Glutamatergic neuron (in vitro differentiated cells): ENCODE measurements at places on chromosomes 16 and 17.
A peak's percentile ranks its signal among the peaks of the same experiment; 100 is the strongest.

DNA sequence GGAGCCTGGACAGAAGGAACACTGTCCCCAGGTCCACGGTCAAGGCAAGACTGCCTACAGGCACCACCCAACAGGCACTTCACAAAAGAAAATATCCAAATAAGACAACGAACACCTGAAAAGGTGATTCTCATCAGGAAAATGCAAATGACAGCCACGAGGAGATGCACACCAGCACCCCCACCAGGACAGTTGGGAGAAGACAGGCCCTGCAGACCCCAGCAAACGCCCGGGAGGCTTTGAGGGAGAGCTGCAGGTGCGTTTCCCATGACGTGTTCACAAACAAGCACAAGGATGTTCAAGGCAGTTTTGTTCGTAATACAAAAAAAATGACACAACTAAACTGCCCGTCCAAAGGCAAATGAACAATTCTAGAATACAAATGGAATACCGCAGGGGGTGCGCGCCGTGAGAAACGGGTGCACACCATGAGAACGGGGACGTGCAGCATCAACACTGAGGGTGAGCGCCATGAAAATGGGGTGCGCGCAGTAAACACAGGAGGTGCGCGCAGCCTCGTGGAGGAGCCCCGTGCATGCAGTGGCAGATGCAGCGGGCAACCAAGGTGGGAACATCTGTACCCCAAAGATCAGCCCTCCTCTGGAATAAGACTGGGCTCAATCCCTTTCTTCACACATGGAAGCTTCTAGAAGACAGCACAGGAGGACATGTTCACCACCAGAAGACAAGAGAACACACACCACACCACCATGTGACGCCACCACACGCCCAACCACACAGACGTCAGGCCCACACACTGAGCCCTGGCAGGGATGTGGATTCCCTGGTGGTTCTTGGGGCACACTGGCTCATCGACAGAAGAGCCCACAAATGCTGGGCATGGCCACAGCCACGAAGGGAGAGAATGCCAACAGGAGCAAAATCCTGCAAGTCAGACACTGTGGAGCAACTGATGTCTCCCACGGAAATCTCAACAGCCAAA, 91.2 kb downstream of the ZNF778 start:
- peak; percentile 56 for DNase-seq

DNA sequence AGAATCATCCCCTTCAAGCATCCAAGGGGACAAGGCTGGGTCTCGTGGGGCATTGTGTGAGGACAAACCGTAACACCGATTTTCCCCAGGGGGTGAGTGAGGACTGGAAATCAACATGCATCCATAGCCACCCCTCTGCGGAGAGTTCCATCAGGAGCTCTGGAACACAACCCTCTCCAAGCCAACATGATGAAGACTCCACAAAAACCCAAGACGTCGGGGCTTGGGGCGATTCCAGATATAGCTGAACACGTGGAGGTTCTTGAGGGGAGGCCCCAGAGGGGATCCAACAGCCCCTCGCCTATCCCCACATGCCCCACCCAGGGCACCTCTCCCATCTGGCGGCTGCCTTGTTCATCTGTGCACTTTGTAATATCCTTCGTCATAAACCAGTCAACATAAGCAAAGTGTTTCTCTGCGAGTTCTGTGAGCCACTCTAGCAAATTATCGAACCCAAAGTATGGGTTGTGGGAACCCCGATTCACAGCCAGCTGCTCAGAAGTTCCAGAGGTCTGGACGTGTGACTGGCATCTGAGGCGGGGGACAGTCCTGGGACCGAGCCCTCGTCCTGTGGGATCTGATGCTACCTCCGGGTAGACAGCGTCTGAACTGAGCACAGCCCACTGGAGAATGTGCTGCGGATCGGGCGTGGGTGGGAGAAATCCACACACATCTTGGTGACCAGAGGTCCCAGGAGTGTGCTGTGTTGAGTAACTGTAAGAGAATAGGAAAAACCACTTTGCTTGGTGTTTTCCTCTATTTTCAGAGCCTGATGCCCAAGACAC, 55.5 kb downstream of the RPH3AL start:
- no peak for DNase-seq

DNA sequence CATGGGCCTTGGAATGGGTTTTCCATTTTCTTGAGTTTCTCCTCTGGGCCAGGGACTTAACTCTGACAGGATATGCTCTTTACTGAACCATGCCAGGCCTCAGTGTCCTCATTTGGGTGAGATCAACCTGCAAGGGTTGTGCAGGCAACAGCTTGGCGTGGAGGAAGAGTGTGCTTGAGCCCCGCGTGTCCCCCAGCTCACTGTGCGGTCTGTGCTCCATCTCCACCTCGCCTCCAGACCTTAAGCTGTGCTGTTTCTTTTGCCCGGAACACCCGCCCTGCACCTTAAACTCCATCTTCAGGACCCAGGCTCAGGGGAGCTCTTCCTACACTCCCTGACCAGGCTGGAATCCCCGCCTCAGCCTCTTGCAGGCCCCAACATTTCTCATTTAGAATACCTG, 9.7 kb downstream of the RUSF1 start:
- DNase-seq, result no peak

- no peak for DNase-seq
Observed at GRCh38 chr17:80826955-80827645, 164.5 kb upstream of the CHMP6 start.

- DNase-seq, result no peak
Observed at GRCh38 chr17:81428516-81428915, 33.3 kb downstream of the BAHCC1 start.

DNA sequence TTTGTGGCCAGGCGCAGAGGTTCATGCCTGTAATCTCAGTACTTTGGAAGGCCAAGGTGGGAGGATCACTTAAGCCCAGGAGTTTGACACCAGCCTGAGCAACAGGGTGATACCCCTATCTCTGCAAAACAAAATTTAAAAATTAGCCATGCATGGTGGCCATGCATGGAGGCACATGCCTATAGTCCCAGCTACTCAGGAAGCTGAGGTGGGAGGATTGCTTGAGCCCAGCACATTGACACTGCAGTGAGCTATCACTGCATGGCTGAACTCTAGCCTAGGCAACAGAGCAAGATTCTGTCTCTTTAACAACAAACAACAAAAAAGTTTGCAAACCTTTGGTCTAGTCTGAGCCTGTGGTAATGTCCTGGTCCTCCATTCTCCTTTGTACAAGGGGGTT, 69.2 kb upstream of the CNEP1R1 start:
- no peak for DNase-seq

GRCh38 chr17:35895636-35896587, 15.8 kb upstream of the CCL5 start:
- DNase-seq, result no peak

DNA sequence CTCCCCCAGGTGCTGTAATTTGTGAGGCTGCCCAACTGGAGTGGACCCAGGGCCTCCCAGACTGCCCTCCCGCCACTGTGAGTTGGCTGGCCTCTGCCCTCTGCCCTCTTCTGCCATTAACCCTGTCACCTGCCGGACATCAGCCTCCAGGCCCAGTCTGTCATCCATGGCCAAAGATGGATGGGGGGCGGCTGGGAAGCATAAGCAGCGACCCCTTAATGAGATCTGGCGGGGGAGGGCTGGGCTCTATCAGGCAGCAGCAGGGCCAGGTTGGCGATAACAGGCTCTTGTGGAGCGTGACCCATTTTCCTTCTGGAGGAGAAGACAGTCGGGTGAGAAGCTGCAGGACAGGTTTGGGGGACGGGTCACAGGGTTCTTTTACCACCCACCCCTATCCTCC, 25.3 kb downstream of the CDK5RAP3 start:
- DNase-seq, result no peak

DNA sequence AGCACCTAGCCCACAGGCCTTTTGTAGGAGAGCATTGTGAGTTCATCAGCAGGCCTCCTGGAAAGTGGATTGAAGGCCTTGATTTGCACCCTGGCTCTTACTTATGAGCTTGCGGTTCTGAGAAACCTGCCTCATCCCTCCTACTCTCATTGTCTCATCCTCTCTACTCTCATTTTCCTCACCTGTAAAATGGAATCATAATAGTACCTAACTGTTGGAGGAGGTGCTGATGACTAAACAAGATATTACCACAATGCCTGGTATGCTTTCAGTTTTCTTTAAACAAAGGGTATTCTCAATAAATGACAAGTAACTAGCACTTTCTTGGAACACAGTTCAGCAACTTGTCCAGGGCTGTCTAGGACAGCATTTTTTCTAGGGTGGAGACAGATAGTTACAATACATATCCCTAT, 243.1 kb upstream of the MAF start:
- no peak for DNase-seq

DNA sequence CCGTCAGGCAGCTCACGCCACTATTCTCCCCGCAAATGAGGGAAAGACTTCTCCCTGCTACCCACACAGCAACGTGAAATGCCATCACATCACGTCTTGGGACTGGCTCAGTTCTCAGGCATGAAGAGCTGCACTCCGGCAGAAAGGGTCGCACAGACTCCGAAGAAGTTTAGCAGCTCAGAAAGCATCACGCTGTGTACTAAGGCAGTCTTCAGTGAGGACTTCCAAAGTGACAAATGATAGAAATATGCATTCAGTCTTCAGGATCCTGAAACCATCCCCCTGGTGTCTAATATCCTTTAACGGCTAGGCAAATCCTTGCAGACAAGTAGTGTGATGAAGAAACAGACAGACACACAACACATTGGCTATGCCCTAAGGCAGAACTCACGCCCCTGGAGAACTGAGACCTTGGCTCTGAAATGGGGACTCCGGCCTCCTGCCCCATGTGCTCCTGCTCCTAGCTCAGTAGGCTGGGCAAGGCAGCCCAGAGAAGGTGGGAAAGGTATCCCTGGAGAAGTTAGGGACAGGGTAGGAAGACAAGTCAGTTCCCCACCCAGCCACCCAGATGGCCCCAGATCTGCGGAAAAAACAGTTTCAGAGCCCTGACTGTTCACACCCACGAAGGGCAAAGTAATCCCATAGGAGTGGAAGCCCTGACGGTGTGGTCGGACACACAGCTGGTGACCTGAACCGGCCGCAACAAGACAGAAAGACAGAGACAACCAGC, 1.6 kb downstream of the XYLT1 start:
- peak; percentile 24 for DNase-seq

DNA sequence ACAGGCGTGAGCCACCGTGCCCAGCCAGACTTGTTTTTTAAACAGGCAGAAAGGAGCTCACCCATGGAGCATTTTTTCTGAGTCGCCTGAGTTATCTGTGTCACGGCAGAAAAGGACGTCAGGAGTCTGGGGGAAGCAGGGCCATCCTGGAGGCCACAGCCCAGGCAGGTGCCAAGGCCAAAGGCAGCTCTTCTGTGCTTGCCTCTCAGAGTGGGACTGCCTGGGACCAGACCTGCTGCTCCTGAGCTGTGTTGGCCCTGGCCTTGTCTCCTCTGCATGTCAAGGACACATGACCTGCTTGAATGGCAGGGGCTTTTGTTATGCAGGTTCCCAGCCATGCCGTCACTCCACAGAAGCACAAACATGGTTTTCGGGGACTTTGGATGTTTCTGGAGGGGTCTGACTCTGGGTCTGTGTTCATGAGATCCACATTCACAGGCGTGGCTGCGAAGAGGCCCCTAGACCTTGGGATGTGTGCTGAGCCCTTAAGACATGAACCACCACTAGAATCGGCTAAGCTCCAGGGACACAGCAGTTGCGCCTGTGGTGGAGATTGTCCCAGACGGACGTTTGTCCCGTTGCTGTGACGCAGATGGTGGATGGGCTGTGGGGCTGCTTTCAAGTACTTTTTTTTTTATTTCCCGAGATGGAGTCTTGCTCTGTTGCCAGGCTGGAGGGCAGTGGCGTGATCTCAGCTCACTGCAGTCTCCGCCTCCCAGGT, 33.8 kb downstream of the FOXK2 start:
- DNase-seq, result no peak

GRCh38 chr16:73086108-73086507, 38.2 kb upstream of the ZFHX3 start:
- DNase-seq, result no peak

DNA sequence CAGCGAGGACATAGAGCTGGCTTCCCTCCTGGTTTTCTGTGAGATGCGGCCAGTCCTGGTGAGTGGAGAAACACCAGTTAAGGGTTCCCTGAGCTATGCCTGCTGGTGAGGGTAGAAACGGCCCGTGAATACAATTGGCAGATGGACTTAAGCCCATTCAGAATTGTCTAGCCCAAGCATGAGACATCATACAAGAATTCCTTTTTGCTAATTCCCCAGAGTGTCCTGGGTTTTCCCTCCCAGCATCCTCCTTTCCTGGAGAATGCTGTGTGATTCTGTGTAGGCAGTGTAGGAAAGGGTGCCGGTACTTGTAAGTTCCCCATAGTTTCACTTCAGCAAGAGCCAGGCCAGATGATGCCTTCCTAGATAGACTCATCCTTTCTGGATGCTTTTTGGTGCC, 65.1 kb downstream of the SDR42E1 start:
- DNase-seq, result no peak

DNA sequence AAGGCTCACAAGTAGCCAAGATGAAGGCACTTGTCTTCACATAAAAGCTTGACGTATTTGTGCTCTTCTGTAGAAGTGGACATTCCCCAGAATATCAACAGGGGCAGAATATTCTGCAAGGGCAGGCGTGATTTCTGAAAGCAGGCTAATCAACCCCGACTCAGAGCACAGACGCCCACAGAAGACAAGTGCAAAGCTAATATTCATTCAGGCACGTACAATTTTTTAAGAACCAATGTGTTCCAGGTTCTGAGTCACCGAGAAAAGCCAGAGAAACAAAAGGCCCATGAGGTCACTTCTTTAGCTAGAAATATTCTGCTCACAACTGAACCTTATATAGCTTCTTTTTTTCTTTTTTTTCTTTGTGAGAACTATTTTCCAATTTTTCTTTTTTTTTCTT, 121.6 kb downstream of the DNAH9 start:
- DNase-seq, result no peak

DNA sequence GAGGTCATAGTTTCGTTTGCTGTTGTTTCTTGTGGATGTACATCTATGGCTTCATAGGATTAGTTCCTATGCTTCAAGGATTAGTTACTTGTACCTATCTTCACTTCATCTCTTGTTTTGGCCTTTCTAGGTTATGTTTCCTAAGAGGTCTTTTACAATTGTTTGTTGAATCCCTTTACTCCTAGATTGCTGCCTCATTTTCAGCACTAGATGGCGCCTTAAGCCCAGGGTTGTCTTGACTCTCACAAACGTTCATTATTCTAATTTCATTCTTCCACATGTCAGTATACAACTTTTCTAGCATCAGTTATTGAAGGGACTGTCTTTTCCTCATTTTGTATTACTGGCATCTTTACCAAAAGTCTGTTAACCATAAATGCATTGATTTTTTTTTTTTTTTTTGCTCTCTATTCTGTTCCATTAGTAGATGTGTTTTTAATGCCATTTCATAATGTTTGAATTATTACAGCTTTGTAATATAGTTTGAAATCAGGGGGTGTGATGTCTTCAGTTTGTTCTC, 45.0 kb upstream of the NACA2 start:
- peak; percentile 38 for DNase-seq

DNA sequence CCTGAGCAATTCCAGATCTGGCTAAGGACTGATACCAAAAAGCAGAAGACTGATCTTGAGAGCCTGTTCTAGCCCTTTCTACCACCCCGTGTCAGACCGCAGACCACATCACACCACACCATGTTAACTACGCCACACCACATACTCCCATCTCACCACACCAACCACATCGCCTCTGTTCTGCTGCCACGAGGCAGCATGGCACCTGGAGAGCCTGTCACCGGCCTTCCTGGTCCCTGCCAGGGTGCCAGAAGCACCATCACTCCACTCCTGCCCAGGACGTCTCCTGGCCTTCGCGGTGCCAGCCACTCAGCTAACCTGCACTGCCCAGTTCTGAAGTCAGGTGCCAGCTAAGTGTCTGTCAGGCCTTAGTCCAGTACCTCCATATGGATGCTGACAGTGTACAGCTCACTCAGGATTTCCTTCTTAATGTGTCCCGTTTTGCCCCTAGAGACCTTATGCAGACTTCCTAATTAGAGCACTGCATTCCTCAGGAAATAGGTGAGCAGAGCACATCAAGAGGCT, 37.2 kb upstream of the BCAR1 start:
- DNase-seq, result no peak

- no peak for DNase-seq
Observed at GRCh38 chr17:18025241-18025944, 13.6 kb downstream of the ATPAF2 start.
